Activated CD8-positive, alpha-beta memory T cell treated with anti-CD3 and anti-CD28 coated beads, Interleukin-2, amount 10 ng/mL, durations not matched to agents 7 days and 5 days (primary cell): ENCODE measurements at places on chromosomes 11 and 22. TPM values are rescaled to one million over a fixed set of nuclear protein-coding genes. Genes with fewer than 3 reads are reported as not detected.
A peak's percentile ranks its signal among the peaks of the same experiment; 100 is the strongest.

DNA sequence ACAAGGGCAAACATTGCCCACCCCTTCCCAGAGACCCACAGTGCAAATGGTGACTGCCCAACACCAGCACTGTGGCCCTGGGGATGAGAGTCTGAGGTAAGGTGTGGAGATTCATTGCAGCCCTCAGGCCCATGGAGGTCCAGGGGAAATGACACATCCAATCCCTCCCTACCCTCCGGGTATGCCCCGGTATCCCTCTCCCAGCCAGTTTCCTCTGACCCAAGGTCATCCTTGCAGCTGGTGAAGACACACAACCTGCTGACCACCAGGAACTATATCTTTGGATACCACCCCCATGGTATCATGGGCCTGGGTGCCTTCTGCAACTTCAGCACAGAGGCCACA lies 18.9 kb upstream of the UVRAG start:
- H3K27ac ChIP-seq: no peak overlapping the region
- peaks cover 4% of the 10 kb centered on the region for H3K4me1 ChIP-seq
- H3K36me3 ChIP-seq: no peaks in the 10 kb centered on the region
- no peak overlapping the region for H3K4me3 ChIP-seq
- DNase-seq: no peak
- H3K27me3 ChIP-seq: no peaks in the 10 kb centered on the region

GRCh38 chr11:35617316-35617686 lies 959 bp upstream of the FJX1 start:
- no peaks in the 10 kb centered on the region for H3K36me3 ChIP-seq
- no peak overlapping the region for H3K27ac ChIP-seq
- H3K4me1 ChIP-seq: peaks cover 4% of the 10 kb centered on the region
- H3K4me3 ChIP-seq: no peak overlapping the region

DNA sequence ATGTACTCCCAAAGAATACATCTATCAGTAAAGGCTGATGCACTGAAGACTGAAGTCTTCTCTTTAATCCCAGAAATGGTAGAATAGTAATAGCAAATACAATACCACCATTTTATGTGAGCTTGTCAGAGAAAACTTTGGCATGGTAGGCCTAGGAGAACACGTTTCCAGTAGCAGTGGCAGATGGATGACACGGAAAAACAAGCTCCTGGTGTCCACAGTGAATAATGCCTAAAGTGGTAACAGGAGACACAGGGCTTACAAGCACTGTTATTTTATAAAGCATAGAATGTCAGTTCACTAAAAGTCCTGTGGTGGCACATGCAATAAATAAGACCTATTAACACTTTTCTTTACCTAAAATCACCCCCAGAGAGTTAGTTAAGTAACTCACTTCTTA lies 277.6 kb downstream of the TTC28 start:
- no peak for DNase-seq
- H3K4me3 ChIP-seq: no peak overlapping the region
- H3K4me1 ChIP-seq: peaks cover 36% of the 10 kb centered on the region
- peak overlapping the region; percentile 78 for H3K27ac ChIP-seq
- no peaks in the 10 kb centered on the region for H3K27me3 ChIP-seq

- no peak overlapping the region for H3K4me3 ChIP-seq
- H3K27me3 ChIP-seq: no peaks in the 10 kb centered on the region
- no peak for DNase-seq
- no peaks in the 10 kb centered on the region for H3K4me1 ChIP-seq
- no peak overlapping the region for H3K27ac ChIP-seq
Measured at GRCh38 chr11:84503503-84503902, 1123.6 kb downstream of the DLG2 start.

- no peaks in the 10 kb centered on the region for H3K36me3 ChIP-seq
- peak overlapping the region; percentile 68 for H3K27ac ChIP-seq
- H3K4me1 ChIP-seq: peaks cover 25% of the 10 kb centered on the region
- no peak overlapping the region for H3K4me3 ChIP-seq
Measured at GRCh38 chr22:36424901-36425579, 37.3 kb upstream of the MYH9 start.

GRCh38 chr11:68447015-68447801 lies 13.3 kb upstream of the PPP6R3 start:
- no peak overlapping the region for H3K4me3 ChIP-seq
- no peaks in the 10 kb centered on the region for H3K36me3 ChIP-seq
- no peak overlapping the region for H3K27ac ChIP-seq
- DNase-seq: peak; percentile 85
- peaks cover 4% of the 10 kb centered on the region for H3K4me1 ChIP-seq
- no peaks in the 10 kb centered on the region for H3K27me3 ChIP-seq

DNA sequence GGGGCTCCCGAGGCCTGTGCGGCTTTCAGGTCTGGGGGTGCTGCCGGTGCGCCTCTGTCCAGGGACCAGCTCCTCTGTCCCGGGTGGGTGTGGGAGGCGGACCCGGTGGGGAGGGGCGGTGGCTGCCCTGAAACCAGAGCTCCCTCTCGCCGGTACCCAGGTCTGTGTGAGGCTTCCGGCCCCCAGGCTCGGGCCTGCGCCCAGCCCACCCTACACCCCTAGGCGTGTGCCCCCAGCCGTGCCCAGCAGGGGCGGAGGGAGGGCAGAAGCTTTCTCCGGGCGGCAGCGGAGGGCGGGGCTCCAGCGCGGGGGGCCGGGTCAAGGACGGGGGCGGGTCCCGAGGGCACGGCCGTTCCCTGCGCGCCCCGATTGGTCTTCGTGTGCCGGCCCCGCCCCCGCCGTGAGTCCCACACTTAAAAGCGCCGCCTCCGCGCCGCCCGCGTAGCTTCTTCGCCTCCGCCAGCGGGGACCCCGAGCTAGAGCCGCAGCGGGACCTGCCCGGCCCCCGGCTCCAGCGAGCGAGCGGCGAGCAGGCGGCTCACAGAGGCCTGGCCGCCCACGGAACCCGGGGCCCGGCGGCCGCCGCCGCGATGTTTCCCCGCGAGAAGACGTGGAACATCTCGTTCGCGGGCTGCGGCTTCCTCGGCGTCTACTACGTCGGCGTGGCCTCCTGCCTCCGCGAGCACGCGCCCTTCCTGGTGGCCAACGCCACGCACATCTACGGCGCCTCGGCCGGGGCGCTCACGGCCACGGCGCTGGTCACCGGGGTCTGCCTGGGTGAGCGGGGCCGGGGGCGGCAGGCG lies 616 bp downstream of the PNPLA2 start:
- peaks cover 12% of the 10 kb centered on the region for H3K4me1 ChIP-seq
- DNase-seq: peak; percentile 94
- H3K27ac ChIP-seq: peak overlapping the region; percentile 78
- H3K27me3 ChIP-seq: no peaks in the 10 kb centered on the region
- no peaks in the 10 kb centered on the region for H3K36me3 ChIP-seq

GRCh38 chr11:5021996-5022395 lies 24.3 kb upstream of the OR52J3 start:
- no peak overlapping the region for H3K4me3 ChIP-seq
- no peaks in the 10 kb centered on the region for H3K36me3 ChIP-seq
- no peak overlapping the region for H3K27ac ChIP-seq

DNA sequence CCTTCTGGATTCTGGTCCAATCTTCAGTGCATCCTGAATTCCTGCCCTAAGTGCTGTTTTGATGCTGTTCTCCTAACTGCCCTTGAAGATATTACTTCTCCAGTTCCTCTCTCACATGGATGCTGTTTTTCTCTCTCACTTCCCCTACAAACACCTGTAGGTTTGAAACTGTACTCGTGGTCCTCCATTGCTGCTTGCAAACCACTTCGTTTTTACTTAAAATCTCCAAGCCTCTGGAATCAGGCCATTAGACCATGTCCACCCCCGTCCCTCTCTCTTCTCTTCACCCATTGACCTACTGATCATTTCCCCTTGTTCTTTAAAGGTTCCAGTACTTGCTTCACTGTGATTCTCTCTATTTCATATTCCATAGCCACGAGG lies 988.1 kb downstream of the NTM start:
- DNase-seq: no peak
- peaks cover 13% of the 10 kb centered on the region for H3K36me3 ChIP-seq
- peak overlapping the region; percentile 34 for H3K4me3 ChIP-seq

DNA sequence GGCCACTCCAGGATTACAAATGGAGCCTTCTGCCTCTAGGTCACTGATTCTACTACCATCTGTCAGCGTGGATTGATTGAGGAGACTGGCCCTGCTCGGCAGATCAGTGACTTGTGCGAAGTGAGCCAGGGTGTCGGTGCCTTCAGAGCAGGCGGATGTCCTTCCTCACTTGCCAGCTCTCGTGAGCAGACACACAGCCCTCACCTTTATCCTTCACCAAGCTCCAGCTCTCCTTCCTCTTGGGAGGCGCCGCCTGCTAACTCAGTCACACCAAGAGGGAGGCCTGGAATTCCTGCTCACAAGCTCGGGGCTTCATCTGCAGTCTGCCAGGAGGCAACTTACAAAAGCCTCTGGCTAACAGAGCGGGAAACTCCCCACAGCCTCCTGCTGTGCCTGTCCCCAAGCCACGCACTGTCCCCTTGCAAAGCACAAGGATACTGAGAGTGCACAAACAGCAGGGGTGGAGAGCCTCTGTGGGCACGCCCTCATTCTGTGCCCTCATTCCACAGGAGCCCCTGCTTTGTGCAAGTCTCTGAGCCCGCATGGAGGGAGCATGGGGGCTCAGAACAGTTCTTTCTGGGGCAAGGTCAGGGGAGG lies 3.5 kb upstream of the TCF20 start:
- H3K4me3 ChIP-seq: no peak overlapping the region
- peaks cover 10% of the 10 kb centered on the region for H3K4me1 ChIP-seq
- no peak overlapping the region for H3K27ac ChIP-seq
- DNase-seq: no peak

The TBX10 gene
- total RNA-seq: not detected

The FAM118B gene
- total RNA-seq: 9.9 TPM

The TMPRSS13 gene
- 1.7 TPM for total RNA-seq

The GPHA2 gene
- total RNA-seq: not detected
